GM18507 (cell line): ENCODE measurements at places on chromosomes 3 and 15.

DNA sequence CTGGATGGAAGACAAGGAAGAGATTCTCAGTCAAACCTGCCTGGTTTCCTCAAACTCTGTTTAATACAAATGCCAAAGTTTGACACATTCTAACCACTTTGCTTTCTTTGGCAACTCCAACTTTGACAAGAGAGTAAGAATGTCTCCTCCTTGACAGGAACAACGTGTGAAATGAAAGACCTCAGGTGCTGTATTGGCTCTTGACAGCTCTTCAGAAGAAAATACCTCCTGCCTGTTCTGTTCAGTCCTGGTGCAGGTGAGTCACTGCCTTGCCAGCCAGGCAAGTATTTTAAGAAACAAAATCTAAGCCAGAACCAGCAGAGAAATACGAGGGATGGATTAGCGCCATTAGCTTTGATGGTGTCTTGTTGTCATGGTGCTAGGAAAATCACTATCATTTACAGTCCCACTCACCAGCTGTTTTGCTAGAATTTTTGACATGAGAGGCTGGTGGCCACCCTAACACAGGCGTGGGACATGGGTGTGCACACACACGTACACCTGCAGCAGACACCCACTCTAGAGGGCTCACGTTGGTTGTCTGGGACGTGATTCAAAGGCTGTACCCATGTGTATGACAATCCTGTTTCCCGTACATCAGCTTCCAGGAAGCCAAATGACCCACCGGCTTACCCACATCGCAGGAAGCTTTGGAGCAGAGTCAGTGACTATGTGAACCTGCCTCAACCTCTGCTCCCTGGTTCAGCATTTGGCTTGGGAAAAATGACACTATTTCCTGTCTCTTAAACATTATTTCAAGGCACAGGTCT lies 60.4 kb downstream of the CCNL1 start:
- no peak for DNase-seq

DNA sequence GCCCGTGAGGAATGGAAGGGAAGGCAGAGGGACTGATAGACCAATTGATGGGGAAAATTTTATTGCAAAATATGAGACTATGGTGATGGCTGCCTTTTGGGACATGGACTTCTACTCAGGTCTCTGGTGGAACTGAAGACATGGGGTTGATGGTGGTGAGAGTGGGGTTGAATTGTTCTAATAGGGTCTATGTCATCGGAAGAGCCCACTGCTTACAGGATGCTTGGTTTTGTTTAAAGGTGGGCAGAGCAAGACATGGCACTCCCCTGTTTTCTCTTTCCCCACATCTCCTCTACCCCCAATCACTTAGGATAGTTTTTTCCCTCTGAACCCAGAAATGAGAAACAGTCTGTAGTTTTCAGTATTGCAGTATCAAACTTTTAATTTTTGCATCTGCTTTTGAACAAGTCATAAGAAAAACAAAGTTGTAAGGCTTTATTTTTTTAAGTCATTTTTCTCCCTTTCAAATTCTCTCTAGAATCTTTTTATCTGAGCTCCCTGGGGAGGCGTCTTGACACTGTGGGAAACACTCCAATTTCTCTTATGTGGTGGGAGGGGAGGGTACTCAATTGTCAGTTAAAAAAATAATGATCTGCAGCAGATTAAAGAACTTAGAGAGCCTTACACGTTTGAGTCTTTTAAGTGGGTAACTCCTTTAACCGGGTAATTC lies 276.2 kb upstream of the TBC1D5 start:
- no peak for DNase-seq

GRCh38 chr3:155241579-155241978 lies 51.9 kb downstream of the STRIT1 start:
- DNase-seq: no peak

- DNase-seq: no peak
These were observed 58.9 kb downstream of the RBPMS2 start for GRCh38 chr15:64716452-64716851.

- no peak for DNase-seq
These were observed 68.7 kb downstream of the SMAD6 start for GRCh38 chr15:66770518-66771350.

DNA sequence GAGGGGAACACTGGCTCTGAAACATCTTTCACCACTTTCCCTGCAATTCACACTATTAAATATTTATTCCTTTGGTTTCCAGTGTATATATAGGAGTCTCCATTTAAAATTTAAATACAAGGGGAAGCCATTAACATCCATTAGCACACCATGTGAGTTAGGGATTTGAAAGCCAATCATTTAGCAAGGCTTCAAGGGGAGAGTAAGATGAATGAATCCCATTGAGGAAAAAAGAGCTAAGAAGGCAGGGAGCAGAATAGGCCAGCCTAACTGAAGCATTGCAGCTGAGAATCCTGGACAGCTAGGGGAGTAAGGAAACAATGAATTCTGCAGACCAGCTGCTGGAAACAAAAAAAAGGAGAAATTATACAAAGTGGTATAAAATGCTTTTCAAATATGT lies 426.1 kb downstream of the IL5RA start:
- DNase-seq: no peak

- DNase-seq: peak; percentile 20
These were observed 15.6 kb upstream of the MAGEF1 start for GRCh38 chr3:184727357-184728009.

GRCh38 chr15:38252481-38253350 lies at the start of gene SPRED1:
Gene SPRED1, plus strand, starts transcription at chr15:38252836. Its CDS starts 350 bp downstream, at chr15:38253186.
- DNase-seq: no peak

DNA sequence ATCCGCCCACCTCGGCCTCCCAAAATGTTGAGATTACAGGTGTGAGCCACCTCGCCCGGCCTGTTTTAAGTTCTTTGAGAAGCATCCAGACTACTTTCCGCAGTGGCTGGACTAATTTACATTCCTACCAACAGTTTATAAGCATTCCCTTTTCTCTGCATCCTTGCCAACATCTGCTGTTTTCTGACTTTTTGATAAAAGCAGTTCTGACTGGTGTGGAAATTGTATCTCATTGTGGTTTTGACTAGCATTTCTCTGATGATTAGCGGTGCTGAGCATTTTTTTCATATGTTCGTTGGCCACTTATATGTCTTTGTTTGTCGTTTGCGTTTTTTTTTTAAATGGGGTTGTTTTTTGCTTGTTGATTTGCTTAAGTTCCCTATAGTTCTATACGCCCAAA lies 208.4 kb upstream of the DPPA4 start:
- no peak for DNase-seq

DNA sequence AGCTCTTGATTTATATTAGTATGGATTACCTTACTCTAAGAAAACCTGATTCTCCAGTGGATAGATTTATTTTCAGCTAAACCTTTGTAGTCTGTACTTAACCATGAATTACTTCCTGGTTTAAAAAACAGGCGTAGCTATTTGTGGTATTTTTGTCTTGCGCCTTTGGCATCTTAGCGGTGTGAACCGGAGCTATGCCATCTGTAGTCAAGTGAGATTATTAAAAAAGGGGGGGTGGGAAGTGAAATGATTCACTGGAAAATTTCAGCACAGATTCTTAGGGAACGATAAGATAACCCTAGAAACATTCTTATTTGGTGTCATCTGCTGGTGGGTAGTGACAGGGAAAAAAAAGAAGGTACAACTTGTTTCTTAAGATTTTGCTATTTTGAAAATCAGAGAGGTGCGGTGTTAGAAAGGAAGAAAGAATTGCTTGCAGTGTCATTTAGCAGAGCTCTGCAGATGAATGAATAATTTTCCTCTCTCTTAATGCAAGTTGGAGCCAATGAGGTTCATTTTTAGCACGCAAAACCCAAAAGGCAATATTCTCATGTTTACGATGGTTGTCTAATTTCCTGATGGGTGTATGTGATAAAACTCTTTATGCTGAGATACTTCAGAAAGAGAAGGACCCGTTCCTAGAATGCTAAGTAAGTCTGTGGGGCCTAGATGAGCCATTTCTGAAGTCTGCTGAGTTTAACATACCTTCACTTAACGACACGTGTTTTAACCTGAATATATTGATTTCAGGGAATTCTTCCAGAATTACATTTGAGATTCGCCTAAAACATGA lies 44.0 kb downstream of the PSMD6 start:
- no peak for DNase-seq

- DNase-seq: no peak
These were observed 2.2 kb upstream of the FES start for GRCh38 chr15:90881978-90882721.
